ENCODE measurements at places on chromosomes 1 and 21.

- DNase-seq: no peak
These were observed 110.2 kb downstream of the EIF4G3 start for GRCh38 chr1:21066356-21067012.

DNA sequence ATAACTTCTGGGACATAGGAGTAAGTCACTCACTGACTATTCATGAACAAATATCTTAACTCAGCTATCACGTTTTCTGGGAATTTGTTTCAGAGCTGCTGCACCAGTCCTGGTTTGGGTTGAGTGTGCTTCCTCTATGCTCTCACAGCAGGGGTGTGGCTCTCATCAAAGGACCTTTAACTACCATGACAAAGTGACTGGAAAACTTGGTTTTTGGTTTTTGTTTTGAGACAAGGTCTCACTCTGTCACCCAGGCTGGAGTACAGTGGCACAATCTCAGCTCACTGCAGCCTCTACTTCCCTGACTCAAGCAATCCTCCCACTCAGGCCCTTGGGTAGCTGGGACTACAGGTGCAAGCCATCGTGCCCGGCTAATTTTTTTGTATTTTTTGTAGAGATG lies 4.1 kb downstream of the ILDR2 start:
- no peak for DNase-seq

DNA sequence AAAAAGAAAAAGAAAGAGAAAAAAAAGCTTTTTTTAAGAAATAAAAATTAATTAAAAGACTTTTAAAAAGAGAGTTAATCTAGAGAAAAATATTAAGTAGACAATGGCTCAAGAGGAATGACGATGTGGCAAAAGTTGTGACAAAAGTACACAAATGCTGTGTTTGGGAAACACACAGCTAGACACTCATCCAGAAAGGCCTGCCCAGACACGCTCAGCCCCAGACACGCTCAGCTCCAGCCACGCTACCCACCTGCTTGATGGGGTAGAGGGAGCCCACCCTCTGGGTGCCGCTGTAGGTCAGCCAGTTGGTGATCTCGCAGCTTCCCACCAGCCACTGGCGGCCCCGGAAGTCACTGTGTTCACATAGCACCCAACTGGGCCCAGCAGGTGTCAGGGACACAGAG lies 10.2 kb downstream of the CD52 start:
- DNase-seq: no peak

- DNase-seq: no peak
These were observed 58.1 kb upstream of the IGSF5 start for GRCh38 chr21:39686646-39687468.

DNA sequence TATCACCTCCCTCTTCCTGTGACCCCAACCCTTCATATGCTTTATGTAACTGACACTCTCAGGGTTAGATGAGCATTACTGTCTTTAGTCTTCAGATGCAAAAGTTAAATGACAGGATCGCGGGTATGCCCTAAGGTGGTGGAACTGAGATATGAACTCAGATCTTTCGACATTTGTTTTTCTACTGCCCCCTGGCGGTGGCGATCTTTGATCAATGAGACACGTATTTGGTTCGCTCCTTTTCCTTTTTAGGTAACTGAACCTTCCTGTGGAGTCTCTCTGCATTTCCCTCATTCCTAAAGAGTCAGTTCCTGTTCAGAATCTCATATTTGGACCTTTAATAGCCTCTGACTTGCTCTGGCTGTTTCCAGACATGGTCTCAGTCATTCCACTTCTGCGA lies 47.8 kb upstream of the ZP4 start:
- no peak for DNase-seq
